Stimulated activated CD8-positive, alpha-beta memory T cell treated with anti-CD3 and anti-CD28 coated beads, Interleukin-2, amount 100 ng/mL, for 1 hour (primary cell): ENCODE measurements at places on chromosomes 1 and 21.

GRCh38 chr21:41142051-41142795, 25.7 kb upstream of the BACE2 start:
- no peak for DNase-seq

DNA sequence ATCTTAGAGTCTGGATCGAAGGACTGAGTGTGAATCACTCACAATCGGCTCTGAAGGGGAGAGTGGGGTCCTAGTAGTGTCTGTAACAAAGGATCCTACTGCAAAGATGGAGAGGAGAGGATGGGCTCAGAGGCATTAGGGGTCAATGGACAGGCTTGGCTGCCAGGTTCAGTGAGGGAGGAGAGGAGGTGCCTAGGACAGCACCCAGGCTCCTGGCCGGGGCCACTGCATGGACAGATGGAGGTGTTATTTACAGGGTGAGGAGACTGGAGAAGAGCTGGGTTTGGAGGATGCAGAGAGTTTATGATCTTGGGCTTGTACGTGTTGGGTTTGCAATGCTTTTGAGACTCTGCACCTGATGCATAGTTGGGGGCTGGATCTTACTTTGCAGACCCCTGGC, 658.9 kb downstream of the PTPRU start:
- no peak for DNase-seq

GRCh38 chr21:35197992-35198431, 148.9 kb upstream of the RUNX1 start:
- no peak for DNase-seq

DNA sequence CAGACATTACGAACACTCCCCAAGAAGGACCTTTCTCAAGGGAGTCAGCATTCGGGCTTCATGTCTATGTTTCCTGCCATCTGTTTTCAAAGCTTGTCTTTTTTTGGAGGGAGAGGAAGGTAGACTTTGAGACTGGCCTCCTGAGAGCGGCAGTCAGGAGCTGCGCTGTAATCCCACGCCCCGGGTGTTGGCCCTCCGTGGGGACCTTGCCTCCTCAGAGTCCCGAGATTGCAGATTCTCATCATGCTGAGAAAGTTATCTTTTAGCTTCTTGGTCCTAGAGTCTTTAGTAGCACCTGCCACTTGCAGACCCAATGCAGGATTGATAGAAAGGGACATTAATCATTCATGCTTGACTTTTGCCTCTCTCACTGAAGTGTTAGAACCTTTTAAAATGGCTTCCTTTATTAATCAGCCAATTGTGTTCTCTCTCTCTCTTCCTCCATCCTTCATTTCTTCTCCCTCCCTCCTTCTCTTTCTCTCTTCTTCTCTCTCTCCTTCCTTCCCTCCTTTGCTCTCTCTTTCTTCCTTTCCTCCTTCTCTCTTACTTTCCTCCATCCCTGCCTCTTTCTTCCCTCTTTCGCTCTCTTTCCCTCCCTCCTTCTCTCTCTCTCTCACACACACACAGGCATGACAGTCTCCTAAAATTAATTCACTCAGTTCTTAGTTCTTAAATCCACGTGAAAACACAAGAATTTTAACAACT, 25.2 kb upstream of the GNPAT start:
- DNase-seq, result no peak

DNA sequence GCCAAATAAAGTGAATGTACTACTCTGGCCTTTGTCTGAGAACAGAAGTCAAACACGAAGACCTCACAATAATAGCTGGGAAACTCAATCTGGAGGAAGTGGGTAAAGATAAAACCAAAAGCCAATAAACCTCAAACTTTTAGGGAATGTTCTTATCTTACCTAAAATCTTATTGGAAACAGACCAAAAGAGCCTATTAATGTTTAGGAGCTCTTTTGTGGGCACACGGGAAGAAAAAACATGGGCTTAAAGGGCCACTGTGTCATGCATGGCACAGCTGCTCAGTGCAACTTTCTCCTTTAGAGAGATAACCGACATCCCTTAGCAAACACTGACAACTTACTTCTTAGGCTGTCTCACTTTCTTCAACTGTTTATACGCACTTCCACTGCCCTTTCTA, 16.1 kb downstream of the EIF2B3 start:
- DNase-seq, result no peak

DNA sequence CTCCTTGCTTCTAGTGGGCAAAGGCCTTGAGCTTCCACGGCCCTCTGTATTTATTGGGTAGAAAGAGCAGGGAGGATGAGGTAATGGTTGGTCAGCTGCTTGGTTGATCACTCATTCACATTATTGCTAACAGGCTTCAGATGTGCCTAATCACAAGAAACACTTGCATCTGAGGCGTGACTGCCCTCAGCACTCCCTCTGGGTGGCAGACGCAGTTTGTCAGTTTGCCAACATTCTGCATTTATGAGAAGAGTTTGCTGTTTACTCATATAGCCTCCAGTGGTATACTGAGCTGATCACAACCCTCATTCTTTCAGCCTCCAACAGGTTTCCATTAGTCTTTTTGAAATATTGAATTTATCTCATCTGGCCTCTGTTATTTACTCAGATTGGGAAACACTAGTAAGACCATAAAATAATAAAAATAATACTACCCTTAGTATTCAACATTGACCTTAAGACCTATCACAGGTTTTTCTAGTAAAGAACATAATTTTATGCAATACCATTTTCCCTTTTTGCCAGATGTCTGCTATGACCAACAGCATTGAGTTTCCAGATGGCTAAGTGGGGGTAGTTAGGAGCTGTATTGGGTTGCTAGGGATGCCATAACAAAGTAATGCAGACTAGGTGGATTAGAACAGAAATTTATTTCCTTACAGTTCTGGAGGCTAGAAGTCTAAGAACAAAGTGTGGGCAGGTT, 53.3 kb downstream of the PTGFR start:
- DNase-seq, result no peak

GRCh38 chr1:22115286-22115685, 27.6 kb downstream of the WNT4 start:
- no peak for DNase-seq
